A549 treated with ZK216348 at 1 μM for 4 hours (cell line): ENCODE measurements at places on chromosomes 3 and 15. TPM values are rescaled to one million over a fixed set of nuclear protein-coding genes. Genes with fewer than 3 reads are reported as not detected.

Gene KLHDC8B
- total RNA-seq: 4.4 to 6.3 TPM (median 5.8 TPM) in 5 replicates

Gene ZNF385D
- not detected in 5 replicates for total RNA-seq

Gene ITGB5
- total RNA-seq: 348 to 453 TPM (median 414 TPM) in 5 replicates

Gene PLCH1
- total RNA-seq: 0.83 to 1.2 TPM (median 1.0 TPM) in 5 replicates

Gene GRK7
- not detected in 5 replicates for total RNA-seq

Gene LRRC49
- total RNA-seq: 4.2 to 8.3 TPM (median 4.7 TPM) in 5 replicates

Gene GHRL
- not detected in 5 replicates for total RNA-seq

Gene PLOD2
- total RNA-seq: 75.4 to 142 TPM (median 121 TPM) in 5 replicates

Gene ADAMTS7
- total RNA-seq: 3.0 to 9.7 TPM (median 7.5 TPM) in 5 replicates

Gene RARB
- total RNA-seq: 5.0 to 9.4 TPM (median 7.9 TPM) in 5 replicates

Gene ZPLD1
- total RNA-seq: 0.04 to 0.05 TPM in 2 of 5 replicates, not detected in the others

Gene SNTN
- not detected in 5 replicates for total RNA-seq

Gene TLR9
- total RNA-seq: 0.18 TPM in 1 of 5 replicates, not detected in the others

Gene ANKRD28
- total RNA-seq: 46.8 to 72.4 TPM (median 58.8 TPM) in 5 replicates

Gene RTP1
- not detected in 5 replicates for total RNA-seq

Gene ROPN1
- total RNA-seq: not detected in 5 replicates

Gene GRM7
- not detected in 5 replicates for total RNA-seq

Gene TOPAZ1
- not detected in 5 replicates for total RNA-seq

Gene FILIP1L
- total RNA-seq: 0.11 to 0.27 TPM (median 0.18 TPM) in 4 of 5 replicates, not detected in the other

Gene BLM
- 11.6 to 18.7 TPM (median 12.6 TPM) in 5 replicates for total RNA-seq

Gene SERINC4
- 0.11 TPM in 1 of 5 replicates, not detected in the others for total RNA-seq

Gene CSPG5
- total RNA-seq: 0.89 to 1.3 TPM (median 1.1 TPM) in 5 replicates

Gene CCDC51
- 20.8 to 29.7 TPM (median 26.2 TPM) in 5 replicates for total RNA-seq

Gene PLAAT1
- 0.18 TPM in 1 of 5 replicates, not detected in the others for total RNA-seq

Gene CPLX3
- total RNA-seq: 0.07 TPM in 1 of 5 replicates, not detected in the others

Gene SLC27A2
- total RNA-seq: 32.0 to 42.0 TPM (median 33.3 TPM) in 5 replicates

Gene SYNM
- 32.8 to 41.3 TPM (median 38.0 TPM) in 5 replicates for total RNA-seq

Gene ADAMTS9
- total RNA-seq: 0.71 to 0.90 TPM (median 0.82 TPM) in 5 replicates

Gene GOLGA6L7
- total RNA-seq: not detected in 5 replicates

Gene ZNF501
- total RNA-seq: not detected in 5 replicates

Gene SNX22
- total RNA-seq: 0.59 to 1.1 TPM (median 0.78 TPM) in 5 replicates

Gene COL8A1
- not detected in 5 replicates for total RNA-seq

Gene CEP152
- 2.5 to 11.5 TPM (median 4.2 TPM) in 5 replicates for total RNA-seq

Gene SLC28A2
- total RNA-seq: not detected in 5 replicates

Gene TARS3
- total RNA-seq: 6.5 to 9.4 TPM (median 7.6 TPM) in 5 replicates

Gene GALNT15
- 0.04 to 0.21 TPM (median 0.19 TPM) in 3 of 5 replicates, not detected in the others for total RNA-seq

Gene TRNT1
- total RNA-seq: 24.5 to 32.3 TPM (median 30.9 TPM) in 5 replicates

Gene KNL1
- 3.8 to 8.3 TPM (median 6.8 TPM) in 5 replicates for total RNA-seq

Gene ATP10A
- total RNA-seq: 5.7 to 9.9 TPM (median 8.0 TPM) in 5 replicates

Gene FAM107A
- total RNA-seq: 0.13 TPM in 1 of 5 replicates, not detected in the others

Gene PARP15
- not detected in 5 replicates for total RNA-seq

Gene TPRG1
- total RNA-seq: 0.09 to 0.40 TPM (median 0.25 TPM) in 4 of 5 replicates, not detected in the other

Gene RBPMS2
- 5.9 to 10.1 TPM (median 8.5 TPM) in 5 replicates for total RNA-seq

Gene DLL4
- total RNA-seq: 0.84 to 1.2 TPM (median 1.1 TPM) in 5 replicates

Gene PPCDC
- 12.9 to 21.8 TPM (median 19.3 TPM) in 5 replicates for total RNA-seq

Gene PLA2G4D
- not detected in 5 replicates for total RNA-seq

Gene HYPK
- 4.1 to 10.5 TPM (median 5.7 TPM) in 5 replicates for total RNA-seq

Gene GOLGA8G
- total RNA-seq: not detected in 5 replicates

Gene GASK1A
- total RNA-seq: not detected in 5 replicates

Gene AMIGO3
- total RNA-seq: 0.18 to 1.1 TPM (median 0.66 TPM) in 4 of 5 replicates, not detected in the other

Gene GOLGA8J
- not detected in 5 replicates for total RNA-seq

Gene CCDC54
- total RNA-seq: not detected in 5 replicates
